ENCODE measurements at places on chromosomes 1 and 21.

DNA sequence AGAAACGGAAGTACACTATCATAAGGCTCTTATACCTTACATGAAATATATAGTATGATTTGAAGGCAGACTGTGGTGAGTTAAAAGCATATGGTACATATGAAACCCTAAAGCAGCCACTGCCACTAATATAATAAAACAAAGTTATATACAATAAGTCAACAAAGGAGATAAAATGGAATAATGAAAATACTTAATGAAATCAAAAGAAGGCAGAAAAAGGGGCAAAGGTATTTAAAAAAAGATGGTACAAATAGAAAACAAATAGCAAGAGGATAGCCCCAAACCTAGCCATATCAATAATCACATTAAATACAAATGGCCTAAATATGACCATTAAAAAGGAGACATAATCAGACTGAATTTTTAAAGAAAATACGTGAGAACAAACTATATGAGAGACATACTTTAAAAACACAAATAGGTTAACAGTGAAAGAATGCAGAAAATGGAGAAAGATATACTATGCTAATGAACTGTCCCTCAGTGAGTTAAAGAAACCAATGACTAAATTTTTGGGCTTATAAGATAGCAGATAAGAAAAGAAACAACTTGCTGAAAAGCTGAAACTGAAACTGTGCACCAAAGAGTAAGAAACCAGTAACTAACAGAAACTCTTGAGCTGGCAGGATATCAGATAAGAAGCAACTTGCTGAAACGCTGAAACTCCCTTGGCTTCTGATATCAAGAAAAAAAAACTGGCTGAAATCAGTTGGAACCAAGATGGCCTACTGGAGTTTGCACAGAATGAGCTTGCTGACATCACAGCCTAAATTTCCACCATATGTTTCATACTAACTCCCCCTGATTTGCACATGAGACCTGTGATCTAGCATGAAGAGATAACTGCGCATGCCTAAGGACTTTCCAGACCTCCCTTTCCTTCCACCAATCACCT is 44.3 kb upstream of the IL10 start:
- peak; percentile 30 for DNase-seq

- DNase-seq, result no peak
Observed at GRCh38 chr1:228268881-228269265, 61.0 kb downstream of the OBSCN start.

- DNase-seq, result no peak
Observed at GRCh38 chr1:42424201-42424600, 31.6 kb downstream of the ZMYND12 start.

DNA sequence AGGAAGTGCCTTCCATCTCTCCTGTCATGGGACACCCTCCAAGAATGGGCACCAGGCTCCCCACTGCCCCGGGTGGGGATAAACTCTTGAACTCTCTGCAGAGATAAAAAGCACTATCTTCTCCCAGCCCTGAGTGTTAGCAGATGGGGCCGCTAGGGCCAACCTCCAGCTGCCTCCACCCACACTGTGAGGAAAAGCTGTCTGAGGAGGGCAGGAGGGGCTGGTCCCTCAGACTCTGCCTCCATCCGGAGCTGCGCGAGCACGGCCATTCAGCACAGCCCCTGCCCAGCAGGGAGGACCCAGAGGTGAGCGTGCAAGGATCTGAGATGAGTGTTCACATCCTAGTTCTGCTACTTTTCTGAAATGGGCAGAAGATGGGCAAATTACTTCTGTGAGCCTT is 51.8 kb upstream of the TRABD2B start:
- no peak for DNase-seq

GRCh38 chr1:30305519-30305918 is 417.9 kb downstream of the MATN1 start:
- no peak for DNase-seq

DNA sequence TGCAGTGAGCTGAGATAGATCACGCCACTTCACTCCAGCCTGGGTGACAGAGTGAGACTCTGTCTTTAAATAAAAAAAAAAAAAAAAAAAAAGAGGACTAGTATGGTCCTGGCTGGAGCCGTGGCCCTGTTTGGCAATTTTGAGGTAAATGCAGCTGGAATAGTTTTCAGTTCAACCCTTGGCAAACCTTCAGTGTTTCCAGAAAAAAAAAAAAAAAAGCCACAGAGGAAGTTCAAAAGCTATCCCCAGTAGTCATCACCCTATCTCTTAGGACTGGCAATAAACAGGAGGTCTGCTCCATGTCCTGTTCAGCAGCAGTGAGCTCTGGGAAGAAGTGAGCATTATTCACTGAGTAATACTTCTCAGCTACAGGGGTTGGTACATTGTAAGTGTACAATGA is 56.8 kb upstream of the ERRFI1 start:
- no peak for DNase-seq

DNA sequence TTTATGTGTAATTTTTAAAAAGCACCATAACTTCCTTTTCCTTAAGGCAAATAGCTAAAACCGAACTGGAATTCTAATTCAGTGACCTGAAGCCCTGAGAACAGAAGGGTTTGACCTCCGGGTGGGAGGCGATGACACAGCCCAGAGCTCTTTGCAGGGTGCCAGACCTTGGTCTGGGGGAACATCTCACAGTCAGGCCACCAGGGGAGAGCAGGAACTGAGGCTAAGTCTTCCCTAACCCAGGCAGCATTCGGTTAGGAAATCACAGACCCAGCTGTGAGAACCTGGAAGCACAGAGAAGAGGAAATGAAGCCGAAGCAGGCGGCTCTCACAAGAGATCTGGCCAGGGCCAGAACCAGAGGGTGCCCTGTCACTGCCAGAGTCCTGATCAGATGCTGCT is 444.8 kb downstream of the TTLL7 start:
- no peak for DNase-seq

- no peak for DNase-seq
Observed at GRCh38 chr21:39073717-39074116, 109.5 kb downstream of the PSMG1 start.

GRCh38 chr21:17351766-17352165 is 161.1 kb upstream of the CXADR start:
- DNase-seq, result no peak

DNA sequence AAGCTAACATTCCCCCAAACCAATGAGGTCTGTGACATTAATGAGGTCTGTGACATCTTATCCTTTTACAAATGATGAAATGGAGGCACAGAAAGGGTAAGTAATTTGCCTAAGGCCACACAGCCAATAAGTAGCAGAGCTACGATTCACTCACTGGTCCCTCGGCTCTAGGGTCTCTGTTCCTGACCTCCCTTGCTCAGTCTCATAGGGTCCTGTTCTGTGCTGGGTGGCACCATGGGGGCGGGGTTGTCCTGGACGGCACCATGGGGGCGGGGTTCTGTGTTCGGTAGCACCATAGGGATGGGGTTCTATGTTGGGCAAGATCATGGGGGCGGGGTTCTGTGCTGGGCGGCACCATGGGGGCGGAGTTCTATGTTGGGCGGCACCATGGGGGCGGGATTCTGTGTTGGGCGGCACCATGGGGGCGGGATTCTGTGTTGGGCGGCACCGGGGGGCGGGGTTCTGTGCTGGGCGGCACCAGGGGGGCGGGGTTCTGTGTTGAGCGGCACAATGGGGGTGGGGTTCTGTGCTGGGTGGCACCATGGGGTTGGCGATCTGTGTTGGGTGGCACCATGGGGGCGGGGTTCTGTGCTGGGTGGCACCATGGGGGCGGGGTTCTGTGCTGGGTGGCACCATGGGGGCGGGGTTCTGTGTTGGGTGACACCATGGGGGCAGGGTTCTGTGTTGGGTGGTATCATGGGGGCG is 55.6 kb downstream of the CLSTN1 start:
- DNase-seq, result no peak

GRCh38 chr1:102661481-102661880 is 446.8 kb downstream of the COL11A1 start:
- DNase-seq, result no peak

DNA sequence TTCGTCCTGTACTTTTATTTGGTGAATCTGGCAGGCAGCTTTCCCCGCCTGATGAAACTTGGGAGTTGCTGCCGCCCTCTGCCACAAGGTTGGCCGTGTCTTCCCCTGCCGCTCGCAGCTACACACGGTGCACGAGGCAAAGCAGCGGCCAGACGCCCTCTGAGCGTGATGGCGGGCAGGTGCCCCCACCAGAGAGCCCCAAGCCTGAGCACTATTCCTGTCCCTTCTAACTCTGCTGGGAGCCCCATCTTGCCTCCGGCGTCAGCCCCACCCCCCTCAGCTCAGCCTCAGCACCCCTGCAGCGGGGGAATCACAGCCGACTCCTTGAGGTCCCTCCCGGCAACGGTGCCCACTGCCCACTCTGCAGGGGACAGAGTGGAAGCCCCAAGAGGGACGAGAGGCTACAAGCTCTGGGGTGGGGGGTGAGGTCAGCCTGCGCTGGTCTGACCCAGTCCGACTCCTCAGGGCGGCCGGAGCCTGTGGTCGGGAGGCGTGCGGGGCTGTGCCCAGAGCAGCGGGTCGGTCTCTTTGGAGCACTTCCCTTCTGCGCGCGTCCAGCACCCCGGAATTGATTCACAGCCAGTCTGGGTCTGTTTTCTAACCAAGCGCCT is 41.3 kb downstream of the RIPK4 start:
- no peak for DNase-seq

GRCh38 chr1:181383695-181384094 is 99.6 kb upstream of the CACNA1E start:
- DNase-seq, result no peak

DNA sequence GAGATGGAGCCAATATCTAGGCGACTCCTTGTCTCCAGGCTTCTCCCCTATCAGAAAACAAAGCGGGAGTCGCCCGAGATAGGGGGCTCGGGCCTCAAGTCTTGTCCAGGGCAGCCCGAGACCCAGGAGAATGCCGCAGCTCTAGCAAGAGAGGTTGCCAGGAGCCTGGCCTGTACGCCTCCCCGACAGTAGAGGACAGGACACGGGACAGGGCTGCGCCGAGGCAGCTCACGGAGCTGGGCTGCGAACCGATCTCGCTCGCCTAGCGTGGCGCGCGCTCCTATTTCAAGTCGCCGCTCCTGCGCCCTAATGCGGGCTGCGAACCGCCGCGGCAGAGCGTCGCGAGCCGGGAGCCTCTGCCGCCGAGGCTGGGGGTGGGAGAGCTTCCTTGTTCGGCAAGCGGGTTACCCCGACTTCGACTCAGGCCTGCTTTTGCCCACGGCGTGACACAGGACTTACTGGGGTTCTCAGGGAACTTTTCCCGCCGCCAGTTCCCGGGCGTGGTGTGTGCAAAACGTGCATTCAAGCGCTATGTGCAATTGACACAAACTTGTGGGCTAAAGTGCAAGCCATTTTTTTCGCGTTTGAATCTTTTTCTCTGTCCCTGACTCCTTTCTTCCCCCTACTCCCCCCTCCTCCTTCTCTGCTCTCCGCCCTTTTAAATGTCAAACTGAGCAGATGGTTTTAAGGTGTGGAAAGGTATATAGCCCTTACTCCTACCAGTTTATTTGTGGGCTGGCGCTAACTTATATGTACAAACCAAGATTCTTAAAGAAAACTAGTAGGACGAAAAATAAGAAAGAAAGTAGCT is 2.4 kb upstream of the PROX1 start:
- DNase-seq, result no peak

DNA sequence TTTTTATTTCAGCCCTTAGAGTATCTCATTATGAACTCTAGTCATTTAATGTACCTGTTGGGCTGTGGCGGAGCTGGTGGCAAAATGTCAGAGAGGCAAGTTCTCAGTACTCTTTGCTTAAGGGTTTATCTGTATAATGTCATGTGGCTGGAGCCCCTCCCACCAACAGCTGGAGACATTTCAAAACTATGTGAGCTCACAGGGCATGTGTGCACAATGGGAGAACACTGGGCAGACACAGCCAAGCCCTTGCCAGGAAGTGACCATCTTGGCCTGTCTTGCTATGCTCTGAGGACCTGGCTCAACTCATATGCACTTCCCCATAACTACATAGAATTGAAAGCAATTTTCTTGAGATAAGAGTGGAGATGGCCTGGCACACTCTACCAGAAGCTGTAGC is 296.4 kb downstream of the PTPRU start:
- no peak for DNase-seq

GRCh38 chr1:113533061-113533460 is 142.7 kb downstream of the MAGI3 start:
- no peak for DNase-seq

DNA sequence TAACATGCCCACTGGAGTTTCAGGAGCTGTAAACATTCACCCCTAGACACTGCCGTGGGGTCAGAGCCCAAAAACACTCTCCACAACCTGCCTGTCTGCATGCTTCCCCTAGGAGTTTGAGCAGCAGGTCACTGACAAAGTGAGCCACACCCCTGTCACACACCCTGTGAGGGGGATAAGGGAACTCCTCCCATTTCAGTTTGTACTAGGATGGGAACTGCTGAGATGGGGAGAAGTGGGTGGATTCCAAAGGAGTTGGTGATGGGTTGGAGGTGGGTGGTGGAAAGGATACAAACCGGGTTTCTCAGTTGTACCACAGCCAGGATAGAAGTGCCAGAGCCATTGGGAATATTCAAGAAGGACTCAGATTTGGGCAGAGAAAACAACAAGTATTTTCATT is 140.2 kb downstream of the MIS18A start:
- DNase-seq, result no peak

GRCh38 chr1:162537216-162537615 is 24.3 kb upstream of the UAP1 start:
- DNase-seq, result no peak

GRCh38 chr1:166944186-166944967 is 31.0 kb downstream of the ILDR2 start:
- DNase-seq, result no peak

- no peak for DNase-seq
Observed at GRCh38 chr1:16247441-16247840, 10.5 kb upstream of the CPLANE2 start.

DNA sequence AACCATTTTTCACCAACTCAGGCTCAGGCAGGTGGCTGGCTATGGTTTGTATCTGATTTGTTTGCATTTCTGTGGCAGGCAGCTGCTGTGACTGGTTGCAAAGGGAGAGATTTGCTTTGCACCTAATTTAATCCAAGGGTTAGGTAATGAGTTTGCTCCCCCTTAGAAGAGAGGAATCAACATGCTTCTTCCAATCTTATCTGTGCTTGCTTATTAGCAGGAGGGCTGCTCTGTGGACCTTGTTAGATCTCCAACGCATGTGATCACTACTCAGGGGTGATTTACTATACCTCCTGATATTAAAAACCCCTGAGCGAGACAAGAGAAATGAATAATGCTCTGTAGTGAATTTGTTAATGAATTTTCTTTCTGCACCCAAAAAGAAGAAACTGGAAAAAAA is 20.5 kb downstream of the OLFML3 start:
- DNase-seq, result no peak

- DNase-seq, result no peak
Observed at GRCh38 chr1:59903141-59903754, 23.3 kb downstream of the CYP2J2 start.

- no peak for DNase-seq
Observed at GRCh38 chr21:28216976-28217523, 775.6 kb downstream of the LTN1 start.

- DNase-seq, result no peak
Observed at GRCh38 chr1:52635321-52636089, 2.5 kb downstream of the SHISAL2A start.

DNA sequence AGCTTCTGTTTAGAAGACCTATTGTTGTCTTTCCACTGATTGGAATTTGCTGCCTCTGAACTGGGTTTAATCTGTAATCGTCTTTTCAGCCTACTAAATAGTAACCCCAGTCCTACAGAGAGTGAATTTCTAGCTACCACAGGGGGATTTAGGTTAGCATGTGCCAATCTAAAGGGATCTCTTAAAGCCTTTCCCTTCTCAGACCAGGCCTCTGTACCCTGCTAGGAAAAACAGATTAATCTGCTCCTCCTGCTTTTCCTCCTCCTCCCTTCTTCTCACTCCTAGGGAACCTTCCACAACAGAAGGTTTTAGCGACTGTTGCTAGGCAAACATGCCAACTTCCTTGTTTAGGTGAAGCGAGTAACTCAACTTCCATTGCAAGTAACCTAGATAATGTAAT is 1.3 kb upstream of the RC3H1 start:
- no peak for DNase-seq

All from CD8-positive, alpha-beta memory T cell (primary cell).